ENCODE measurements at places on chromosomes 7 and 10.

DNA sequence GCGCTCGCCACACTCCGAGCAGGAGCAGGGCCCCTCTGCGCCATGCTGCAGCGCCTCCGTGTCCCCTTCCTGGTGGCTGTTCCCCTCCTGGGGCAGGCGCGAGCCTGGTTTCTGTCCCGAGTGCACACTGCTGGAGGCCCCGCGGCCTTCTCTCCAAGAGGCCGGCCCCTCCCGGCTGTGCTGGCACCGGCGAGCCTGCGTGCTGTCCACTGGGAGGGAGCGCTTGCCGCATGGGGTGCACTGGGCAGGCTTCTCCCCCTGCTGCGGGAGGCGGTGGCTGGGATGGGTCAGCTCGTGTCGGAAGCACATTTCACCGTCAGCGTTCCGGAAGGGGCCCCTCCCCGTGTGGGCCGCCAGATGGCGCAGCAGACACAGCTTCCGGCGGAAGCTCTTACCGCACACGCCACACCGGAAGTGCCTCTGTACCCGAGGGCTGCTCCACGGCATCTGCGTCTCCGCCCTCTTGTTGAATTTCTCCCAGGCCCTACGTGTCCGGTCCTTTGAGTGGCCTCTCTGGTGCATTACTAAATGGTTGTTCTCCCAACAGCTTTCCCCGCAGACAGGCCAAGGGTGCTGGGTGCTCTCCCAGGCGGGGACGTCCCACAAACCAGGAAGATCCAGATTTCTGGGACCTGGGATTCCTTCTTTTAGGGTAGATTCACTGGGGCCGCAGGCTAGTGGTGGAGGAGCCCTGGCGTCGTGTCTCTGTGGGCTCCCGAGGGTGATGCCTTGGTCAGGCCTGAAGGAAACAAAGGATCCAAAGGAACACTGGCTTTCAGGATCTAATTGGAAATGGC lies 18.7 kb downstream of the ZNF786 start:
- DNase-seq, result no peak

DNA sequence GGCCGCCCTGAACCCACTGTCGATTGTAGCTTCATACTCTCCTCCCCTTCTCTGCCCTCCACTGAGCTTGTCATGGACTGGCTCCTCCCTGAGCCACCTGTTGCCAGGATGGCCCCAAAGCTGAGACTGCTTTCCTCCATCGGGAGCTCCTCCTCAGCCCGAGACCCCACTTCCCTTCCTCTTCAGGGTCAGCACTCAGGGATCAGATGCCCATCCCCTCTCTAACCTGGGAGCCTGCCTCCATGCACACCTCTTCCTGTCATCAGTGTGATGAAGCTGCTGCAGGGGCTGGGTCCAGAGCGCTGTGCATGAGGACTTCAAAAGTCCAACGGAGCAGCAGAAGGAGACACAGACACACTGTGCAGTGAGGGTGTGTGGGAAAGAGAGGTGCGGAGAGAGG lies 201.1 kb downstream of the WDR37 start:
- DNase-seq, result no peak

DNA sequence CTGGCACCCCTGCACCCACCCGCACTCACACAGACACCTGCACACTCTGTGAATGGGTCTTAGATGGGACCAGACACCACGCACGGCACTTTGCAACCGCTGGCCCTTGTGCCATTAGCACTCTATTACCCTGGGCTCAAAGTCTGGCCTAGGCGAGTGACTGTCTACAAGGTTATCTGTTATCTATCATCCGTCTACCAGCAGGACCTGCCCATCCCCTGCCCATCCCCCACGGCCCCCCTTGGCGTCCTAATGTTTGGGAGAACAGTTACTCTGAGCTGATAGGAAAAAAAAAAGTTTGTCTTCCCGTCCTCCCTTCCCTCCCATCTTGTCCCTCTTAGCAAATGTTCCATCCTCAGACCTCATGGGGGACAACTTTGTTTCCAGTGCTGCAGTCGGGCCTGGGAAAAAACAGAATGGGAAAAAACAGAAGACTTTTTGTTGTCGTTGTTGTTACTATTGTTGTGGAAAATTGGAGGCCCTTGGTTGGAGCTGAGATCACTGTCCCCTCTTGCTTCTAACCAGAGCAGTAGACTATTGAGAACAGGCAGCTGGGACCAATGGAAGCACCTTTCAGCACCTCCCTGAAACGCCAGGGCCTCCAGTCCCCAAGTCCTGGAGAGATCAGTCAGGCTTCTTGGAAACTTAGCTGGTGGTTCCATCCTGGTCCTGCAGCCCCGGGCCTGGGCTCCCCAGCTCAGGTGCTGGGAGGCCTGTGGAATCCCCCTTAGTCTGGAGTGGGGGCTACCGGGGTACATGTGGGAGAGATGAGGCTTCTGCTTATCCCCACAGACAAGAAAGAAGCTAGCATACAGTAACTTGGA lies 12.2 kb downstream of the UNCX start:
- no peak for DNase-seq

DNA sequence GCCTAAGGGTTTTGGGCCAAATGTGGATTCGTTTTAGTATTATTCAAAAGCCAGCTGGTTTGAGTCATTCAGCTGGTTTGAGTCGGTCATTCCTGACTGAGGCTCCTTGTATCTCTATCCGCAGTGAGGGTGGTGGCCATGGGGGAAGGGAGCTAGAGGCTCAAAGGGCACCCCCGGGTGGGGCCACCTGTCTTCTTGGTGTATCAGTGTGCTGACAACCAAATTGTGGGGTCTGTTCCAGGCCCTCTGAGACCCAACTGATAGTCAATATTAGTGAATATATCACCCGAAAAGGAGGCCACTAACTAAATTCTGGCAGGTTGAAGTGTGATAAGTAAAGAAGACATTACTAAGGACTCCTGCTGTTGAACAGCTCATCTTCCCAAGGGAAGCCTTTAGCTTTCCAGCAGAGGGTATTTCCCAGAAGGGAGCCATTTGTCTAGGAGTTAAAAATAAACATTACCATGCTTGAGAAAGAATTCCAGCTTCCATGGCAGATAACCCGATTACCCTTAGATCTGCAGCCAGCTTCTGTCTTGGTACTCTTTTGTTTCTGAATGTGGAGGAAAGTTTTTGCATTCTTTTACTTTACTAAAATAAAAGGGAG lies 29.9 kb upstream of the DDX50 start:
- no peak for DNase-seq

- DNase-seq, result no peak
Measured at GRCh38 chr10:11326241-11326640, 285.2 kb downstream of the USP6NL start.

- no peak for DNase-seq
Measured at GRCh38 chr7:30313348-30313747, 29.0 kb downstream of the ZNRF2 start.
